ENCODE measurements at places on chromosomes 12 and 14.

DNA sequence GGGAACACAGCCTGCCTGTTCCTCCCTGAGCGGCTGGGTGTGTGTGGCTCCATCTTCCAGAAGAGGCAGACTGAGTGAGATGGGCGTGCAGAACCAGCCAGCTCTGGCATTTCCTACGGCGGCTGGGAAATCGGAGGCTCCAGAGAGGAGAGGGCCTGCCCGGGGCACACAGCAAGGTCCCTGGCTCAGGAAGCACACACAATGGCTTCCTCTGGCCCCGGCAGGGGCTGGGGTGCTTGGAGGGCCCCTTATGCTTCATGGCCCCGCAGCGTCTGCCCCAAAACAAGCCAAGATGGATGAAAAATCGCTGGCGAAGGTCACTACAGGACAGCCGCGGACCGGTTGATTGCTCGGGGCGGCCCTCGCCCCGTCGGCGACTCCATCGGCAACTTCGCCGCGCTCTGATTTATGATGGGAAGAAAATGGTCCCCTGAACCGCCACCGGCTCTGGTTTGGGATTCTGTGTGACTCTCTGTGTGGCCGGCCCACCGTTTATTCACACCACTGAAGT, 191.5 kb upstream of the C14orf180 start:
- DNase-seq, result no peak

DNA sequence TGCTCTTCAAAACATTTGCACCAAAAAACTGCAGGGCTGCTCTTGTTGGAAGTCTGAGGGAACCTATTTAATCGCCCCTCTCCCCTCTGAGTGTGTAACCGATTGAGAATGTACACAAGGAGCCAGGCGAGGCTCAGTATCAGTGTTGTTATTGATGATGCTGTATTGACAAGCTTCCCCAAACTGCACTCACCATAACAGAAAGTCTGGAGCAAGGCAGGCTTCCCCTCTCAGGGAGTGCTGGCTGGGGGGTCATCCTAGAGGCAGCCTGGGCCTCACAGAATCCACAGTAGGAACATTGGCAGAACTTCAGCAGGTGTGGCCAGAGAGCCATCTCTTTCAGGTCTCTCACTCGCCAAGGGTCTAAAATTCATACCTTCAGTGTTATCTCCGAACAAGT, 58.1 kb upstream of the TUNAR start:
- no peak for DNase-seq

- no peak for DNase-seq
Observed at GRCh38 chr12:13900718-13901117, 80.7 kb downstream of the GRIN2B start.

GRCh38 chr12:123888989-123889388, 83.6 kb downstream of the CCDC92 start:
- DNase-seq, result no peak

DNA sequence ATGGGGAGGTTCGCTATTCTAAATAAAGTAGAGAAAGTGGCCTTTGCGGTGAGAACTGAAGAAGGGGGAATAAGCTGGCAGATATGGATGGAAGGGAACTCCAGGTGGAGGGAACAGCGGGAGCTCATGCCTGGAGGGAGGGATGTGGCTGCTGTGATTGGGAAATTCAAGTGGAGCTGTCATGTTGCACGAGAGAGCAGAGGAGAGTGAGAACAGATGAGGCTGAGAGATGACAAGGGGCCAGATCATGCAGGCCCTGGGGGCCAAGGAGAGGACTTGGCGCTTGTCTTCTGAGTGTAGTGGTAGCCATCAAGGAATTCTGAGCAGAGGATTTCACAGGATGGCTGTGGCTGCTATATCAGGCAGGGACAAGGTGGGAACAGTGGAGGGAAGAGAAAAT, 35.0 kb downstream of the TGFB3 start:
- no peak for DNase-seq

GRCh38 chr14:91330856-91331255, 86.4 kb upstream of the GPR68 start:
- DNase-seq, result no peak

DNA sequence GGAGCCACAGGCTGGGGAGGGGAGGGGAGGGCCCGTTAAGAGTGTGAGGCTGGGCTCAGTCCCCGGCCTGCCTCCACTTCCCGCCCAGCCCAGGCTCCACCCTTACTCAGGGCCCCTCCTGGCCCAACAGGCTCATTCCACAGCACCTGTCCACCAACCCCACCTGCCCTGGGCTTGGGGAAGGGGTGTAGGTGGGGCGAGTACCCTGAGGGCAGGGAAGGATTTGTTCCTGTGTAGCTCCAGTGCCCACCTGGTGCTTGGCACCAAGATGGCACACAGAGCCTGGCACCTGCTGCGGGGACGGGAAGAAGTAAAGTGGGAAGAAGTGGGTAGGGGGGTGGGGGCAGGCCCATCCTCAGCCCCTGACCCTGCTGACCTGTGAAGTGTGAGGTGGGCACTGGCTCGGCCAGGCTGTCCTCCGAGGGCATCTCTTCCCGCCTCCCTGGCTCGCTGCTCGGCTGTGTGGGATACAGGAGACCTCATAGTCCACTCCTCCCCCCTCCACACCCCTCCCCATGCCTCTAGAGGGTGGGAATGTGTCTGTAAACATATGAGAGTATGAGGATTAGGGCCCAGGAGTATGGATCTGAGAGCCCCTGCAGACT, 35.1 kb downstream of the NCKAP5L start:
- no peak for DNase-seq

DNA sequence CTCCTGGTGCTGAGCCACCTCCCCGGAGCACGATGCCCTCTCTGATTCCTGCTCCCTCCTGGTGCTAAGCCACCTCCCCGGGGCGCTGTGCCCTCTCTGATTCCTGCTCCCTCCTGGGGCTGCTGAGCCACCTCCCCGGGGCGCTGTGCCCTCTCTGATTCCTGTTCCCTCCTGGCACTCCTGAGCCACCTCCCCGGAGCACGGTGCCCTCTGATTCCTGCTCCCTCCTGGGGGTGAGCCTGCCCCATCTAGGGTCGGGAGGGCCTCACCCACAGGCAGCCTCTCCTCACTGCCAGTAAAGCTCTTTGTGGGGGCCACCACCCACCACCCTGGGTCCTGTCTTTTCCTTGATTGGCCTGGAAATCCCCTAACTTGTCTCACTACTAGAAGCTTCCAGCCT, 327.6 kb upstream of the SFSWAP start:
- DNase-seq, result no peak

- no peak for DNase-seq
Observed at GRCh38 chr14:101109981-101110728, 206.6 kb upstream of the RTL1 start.

- DNase-seq, result no peak
Observed at GRCh38 chr12:58961906-58962305, 41.6 kb upstream of the LRIG3 start.

GRCh38 chr14:84477996-84478395, 1051.9 kb upstream of the FLRT2 start:
- DNase-seq, result no peak

- no peak for DNase-seq
Observed at GRCh38 chr12:94855853-94856252, 147.6 kb downstream of the NDUFA12 start.

DNA sequence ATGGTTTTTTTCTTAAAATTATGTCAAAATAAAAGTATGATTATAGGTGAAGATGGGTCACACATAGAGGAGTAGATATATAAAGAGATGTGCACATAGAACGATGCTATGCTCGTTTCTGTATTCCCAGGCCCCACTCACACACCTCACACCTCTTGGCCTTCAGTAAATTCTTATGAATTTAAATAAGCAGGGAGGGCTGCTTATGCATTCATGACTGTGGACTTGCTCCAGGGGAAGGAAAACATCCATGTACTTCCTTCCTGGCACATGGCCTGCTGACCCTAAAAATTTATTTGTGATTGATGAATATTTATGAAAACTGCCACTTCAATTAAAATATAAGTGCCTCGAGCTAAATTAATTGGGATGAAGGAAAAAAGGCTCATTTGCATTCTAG, 1306.7 kb upstream of the TMEM132C start:
- no peak for DNase-seq

GRCh38 chr14:75242546-75243273, 35.9 kb upstream of the FOS start:
- peak; percentile 29 for DNase-seq

DNA sequence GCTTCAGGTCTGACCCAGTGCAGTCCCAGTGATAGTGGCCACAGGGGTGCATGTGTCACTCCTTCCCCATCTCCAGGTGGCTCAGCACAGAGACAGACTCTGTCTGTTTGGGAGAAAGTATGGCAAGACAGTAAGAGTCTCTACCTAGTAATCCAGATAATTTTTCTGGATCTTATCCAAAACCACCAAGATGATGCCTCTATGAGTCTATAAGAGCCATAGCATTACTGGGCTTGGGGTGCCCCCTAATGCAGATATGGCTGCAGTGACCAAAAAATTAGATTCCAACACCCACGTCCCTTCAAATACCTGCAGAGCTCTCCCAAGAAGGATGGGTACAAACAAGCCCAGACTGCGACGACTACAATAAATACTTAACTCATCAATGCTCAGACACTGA, 123.8 kb downstream of the GRIP1 start:
- DNase-seq, result no peak

GRCh38 chr14:66495218-66496098, 9.3 kb downstream of the CCDC196 start:
- peak; percentile 48 for DNase-seq

- DNase-seq, result no peak
Observed at GRCh38 chr12:14825256-14825655, 11.3 kb upstream of the SMCO3 start.

DNA sequence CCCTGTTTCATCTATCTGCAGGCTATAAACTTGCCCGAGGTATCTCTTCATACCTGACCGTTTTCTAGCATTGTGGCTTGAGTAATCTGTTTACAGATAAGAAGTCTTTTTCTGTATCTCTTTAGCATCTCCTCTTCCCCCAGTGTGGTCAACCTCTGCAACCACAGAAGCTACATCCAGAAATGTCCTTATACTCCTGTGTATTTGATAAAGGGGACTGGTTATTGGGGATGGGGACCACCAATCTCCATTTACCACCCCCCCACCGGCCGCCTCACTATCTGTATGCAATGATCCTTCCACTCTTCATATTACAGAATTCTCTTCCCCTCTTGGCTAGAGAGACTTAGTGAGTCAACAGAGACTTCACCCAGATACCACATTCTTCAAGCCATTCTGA, 3.4 kb upstream of the RPAP3 start:
- DNase-seq, result no peak

DNA sequence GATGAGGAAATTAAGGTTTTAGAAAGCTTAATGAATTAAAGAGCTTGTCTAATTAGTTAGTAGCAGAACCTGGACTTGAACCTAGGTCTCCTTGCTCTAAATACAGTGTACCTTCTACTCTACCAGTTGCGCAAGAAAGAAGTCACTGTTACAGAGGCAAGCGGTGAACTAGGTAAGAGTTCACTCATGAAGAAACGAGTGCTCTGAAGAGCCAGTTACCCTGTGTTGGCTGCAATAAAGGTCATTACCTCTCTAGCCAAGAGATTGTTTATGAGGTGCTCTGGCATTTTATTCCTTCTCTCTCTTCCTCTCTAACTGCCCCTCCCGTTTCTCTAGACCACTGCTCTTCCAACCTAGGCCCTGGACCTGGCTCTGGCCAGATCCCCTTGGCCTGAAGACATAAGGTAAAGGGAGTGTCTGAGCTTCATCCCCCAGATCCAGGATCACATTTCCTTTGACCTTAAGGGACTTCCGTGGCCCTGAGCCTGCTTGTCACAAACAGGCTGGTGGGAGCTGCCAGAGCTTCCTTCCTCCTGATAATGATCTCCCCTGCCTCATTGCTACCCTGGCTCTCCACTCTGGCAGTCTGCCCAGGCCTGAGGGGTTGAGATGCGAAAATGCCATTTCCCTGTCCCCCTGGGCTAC, 1.9 kb downstream of the RNASE7 start:
- peak; percentile 20 for DNase-seq

GRCh38 chr12:131982041-131982440, 32.3 kb downstream of the EP400 start:
- DNase-seq, result no peak

GRCh38 chr12:69598174-69598753, 12.4 kb downstream of the LRRC10 start:
- no peak for DNase-seq

- DNase-seq, result no peak
Observed at GRCh38 chr12:24489939-24490338, 459.0 kb downstream of the BCAT1 start.

GRCh38 chr14:50533806-50534205, 1.4 kb upstream of the MAP4K5 start:
- DNase-seq, result no peak

- no peak for DNase-seq
Observed at GRCh38 chr14:83071888-83072501, 1538.3 kb upstream of the SEL1L start.

- no peak for DNase-seq
Observed at GRCh38 chr12:29176941-29177340, 27.9 kb downstream of the FAR2 start.
